ENCODE measurements at places on chromosomes 11 and 22.

DNA sequence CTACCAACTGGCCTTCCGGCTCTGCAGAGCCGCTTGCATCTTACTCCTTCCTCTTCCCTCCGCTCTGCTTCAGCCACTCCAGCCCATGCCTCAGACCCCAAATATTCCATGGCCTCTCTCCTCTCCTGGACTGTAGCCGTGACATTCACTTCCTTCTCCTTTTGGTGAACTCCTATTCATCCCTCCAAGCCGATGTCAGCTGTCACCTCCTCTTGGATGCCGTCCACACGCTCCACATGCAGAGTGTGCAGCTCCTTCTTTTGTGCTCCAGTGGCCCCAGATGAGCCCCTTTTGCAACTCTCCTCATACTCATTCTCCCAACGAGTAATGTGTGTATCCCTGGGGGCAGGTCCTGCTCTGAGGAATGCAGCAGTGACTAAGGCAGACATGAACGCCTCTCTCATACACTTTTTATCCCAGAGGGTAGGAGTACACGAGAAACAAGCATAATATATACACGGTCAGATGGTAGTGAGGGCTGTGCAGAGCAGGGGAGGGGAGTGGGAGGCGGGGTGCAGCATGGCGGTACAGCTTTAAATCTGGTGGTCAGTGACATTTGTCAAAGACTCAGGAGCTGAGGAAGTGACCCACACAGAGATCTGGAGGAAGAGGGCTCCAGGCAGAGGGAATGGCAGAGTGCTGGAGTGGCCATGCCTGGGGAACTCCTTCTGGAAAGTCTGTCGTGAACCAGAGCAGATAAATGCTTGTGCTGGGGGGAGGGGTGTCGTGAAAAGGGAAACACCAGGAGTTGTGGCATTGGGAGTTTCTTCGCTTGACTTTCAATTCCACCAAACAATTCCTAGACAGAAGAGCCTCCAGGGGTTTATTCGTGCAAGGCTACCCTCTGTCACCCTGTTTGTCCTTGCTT lies 83.8 kb upstream of the ATXN10 start:
- DNase-seq: peak; percentile 12

- no peak for DNase-seq
Observed at GRCh38 chr22:35229865-35230264, 27.4 kb upstream of the HMGXB4 start.

DNA sequence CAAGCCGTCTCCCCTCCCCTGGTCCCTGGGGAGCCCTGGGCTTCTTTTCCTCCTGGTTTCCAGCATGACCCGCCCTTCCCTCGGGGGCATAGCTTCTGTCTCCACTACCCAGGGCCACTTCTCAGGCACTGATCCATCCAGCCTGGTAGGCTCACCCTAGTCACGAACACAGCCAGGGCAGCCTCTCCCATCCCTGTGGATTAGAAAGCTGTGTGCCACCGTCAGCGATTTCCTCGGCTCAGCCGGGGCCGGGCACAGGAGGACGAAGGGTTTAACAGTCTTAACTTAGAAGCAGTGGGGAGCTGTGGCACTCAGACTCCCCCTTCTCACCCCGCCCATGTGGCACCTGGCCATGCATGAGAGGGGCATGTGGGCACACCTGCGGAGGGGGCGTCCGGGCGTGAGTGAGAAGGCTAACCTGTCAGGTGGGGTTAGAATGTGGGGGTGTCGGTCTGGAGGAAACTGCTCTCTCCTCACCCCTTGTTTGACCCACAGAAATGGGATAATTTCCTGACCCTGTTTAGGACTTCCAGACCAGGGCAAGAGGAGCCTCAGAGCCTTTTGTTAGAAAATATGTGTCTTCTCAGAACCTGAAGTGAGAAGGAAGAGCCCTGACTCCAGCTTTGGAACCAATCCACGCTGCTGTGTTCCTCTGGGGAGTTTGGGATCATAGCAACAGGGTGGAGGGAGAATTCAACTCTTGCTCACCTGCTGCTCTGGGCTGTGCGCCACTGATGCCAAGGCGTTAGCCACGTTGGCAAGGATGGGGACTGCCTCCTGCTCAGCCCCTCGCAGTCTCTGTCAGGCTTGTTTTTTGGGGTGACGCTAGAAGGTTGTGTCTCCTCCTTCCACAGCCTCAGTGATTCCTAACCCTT lies 14.6 kb downstream of the GLB1L2 start:
- DNase-seq: no peak

DNA sequence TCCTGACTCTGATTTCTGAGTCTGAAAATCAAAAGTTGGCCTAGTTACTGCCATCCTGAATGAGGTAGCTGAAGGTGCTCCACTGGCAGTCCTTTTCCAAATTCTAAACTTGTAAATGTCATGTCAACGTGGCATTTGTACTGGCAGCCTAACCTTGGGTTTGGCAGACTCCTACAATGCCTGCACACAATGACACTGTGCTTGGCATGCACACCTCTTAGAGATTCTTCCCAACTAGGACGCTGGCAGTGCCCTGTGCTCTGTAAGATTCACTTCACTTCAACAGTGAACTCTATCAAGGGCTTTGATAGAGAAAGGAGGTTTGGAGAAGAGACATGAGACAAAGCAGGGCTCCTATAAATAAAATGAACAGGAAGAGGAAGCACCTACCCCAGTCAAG lies 21.9 kb upstream of the PPP2R1B start:
- peak; percentile 47 for DNase-seq

- DNase-seq: no peak
Observed at GRCh38 chr11:61124574-61125309, 22.5 kb downstream of the CD5 start.

DNA sequence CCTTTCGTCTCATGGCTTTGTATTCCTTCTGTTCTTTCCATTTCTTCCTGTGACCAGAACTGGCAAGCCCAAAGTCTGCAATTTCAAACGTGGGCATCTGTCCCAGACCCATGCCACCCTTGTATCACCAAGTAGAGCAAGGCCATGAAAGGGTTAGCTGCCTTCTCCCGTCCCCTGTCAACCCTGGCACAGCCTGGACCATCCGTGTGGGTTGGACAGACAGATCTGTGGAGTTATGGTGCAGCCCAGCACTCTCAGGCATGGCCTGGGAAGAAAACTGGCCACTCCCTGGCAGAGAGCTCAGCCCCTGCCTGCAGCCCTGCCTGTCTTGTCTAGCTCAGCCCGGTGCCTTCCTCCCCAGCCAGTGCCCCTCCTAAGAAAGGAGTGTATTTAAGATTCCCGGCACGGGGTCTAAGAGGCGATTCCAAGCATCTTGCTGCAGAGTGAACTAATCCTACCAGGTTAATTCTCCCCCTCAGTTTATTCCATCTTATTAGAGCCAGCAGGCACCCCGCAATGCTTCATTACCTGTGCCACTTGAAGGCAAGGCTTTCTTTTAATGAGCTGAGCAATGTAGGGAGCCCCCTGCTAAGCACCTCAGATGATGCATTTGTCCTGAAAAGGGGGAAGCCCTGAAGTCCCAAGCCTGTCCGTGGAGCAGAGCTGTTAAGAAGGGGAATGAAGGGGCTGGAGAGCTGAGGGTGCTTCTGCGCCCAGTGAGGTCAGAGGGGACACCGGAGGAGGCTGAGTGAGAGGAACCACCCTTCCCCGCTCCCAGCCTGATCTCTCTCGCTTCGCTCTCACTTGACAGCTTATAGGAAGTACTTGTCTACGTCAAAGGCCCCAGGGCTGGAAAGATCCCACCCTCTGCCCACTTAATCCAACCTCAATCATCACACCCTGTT lies 130.6 kb downstream of the SPATA19 start:
- DNase-seq: no peak

GRCh38 chr11:9230296-9230695 lies 34.9 kb downstream of the DENND5A start:
- no peak for DNase-seq

GRCh38 chr11:133787379-133788141 lies 57.8 kb downstream of the SPATA19 start:
- DNase-seq: peak; percentile 27

GRCh38 chr11:66240781-66241136 lies 27.7 kb upstream of the RAB1B start:
- no peak for DNase-seq

DNA sequence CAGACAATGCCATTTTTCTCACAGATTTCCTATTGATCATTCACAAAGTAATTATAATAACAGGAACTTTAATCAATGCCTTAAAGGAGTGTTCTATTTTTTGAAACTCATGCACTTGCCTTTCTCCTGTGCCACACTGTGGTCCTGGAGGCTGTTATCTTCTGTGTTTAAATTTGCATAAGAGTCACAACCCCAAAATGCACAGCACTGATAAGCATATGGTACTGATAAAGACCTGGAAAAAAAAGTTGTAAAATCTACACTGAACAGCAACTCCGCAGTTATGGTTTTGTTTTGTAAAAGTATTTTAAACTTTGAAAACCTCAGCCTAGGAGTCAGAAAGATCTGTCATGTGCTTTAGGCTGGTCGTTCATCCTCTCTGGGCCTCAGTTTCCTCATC lies 9.1 kb upstream of the CCDC34 start:
- no peak for DNase-seq

GRCh38 chr11:103016031-103016430 lies 60.5 kb upstream of the MMP13 start:
- DNase-seq: no peak

DNA sequence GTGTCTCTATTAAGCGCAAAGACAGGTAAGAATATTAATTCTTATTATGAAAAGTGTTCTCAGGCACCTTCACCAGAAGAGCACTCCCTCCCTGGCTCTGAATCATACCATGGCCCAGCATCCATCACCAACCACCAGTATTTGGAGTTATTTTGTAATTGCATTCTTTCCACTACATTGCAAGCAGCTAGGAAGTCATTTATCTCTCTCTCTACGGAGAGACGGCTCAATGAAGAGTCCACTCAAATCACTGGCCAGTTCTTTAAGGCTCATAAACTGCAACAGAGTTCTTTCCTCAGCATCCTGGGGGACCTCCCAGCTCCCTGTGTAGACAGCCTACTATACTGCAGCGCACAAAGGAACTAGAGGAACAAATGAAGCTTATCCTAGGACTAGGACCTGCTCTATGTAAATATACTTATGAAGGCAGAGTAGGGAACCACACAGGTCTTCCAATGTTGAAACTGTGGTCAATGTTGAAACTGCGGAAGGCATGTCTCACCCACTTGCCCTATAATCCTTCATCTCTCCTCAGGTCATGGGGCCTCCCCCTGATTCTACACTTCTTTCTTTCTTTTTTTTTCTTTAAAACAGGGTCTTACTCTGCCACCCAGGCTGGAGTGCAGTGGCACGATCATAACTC lies 63.4 kb downstream of the AAMDC start:
- no peak for DNase-seq

GRCh38 chr11:62573592-62574362 lies at the start of gene EEF1G:
TSS of gene EEF1G (minus strand) at chr11:62573891. CDS start at chr11:62573842, 49 bp downstream.
- DNase-seq: peak; percentile 98

DNA sequence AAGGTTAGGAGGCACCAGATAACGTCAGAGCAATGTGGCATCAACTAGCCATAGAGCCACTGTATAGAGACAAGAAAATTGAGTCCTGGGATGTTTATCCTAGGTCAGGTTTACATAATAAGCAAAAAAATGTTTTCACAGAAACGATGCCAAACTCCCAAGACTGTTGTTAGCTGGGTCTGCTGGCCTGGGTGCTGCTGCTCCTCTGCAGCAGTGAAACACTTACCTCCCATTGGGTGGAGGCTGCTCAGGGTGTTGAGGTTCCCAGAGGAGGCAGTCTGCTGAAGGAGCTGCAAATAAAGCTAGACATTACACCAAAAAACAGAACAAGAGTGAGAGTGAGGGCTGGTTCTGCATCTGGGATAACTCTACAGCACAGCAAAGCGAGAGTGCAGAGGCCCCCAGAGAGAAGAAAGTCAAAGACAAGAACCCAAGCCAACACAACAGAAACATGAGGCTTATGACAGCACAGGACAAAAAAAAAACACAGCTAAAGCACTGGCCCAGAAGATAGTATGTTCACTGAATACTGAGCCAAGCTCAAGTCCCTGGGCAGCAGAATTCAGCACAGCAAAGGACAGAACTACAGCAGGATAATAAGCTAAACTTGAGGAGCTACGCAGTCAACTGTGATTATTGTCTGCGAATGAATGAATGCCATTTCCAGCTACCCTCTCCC lies 29.9 kb upstream of the RAPSN start:
- no peak for DNase-seq

DNA sequence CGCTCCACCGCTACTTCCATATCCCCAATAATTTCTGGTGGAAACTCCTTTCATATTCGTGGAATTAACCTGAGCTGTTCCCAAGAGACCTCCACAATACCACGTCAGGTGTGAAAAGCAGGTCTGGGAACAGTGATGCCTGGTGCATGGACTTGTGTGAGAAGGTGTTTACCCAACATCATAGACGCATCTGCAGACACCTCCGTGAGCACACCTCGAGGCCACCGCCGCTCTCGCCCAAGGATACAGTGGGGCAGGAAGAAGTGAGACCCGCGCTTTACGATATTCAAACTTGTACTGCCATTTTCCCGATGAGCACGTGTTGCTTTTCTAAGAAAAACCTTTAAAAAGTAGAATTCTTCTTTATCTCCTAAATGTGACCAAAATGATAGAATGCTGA lies 8.2 kb downstream of the PHF21B start:
- DNase-seq: no peak

DNA sequence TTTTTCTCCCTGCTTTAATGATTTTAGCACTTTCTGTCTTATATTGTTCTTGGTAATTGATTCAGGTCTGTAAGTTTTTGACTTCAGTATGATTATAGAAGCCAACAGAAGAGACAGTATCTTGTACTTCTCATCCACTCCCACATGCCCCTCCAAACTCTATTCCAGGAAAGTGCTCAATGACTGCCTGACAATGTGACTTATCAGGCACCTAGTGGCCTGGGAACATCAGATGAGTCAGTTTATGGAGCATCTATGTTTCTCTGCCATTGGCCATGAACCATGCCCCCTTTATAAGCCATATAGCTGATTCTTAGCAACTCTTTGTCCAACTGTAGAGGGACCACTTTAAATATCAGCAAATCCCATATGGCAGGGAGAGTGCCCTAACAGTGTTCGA lies 179.2 kb upstream of the MTMR2 start:
- no peak for DNase-seq

DNA sequence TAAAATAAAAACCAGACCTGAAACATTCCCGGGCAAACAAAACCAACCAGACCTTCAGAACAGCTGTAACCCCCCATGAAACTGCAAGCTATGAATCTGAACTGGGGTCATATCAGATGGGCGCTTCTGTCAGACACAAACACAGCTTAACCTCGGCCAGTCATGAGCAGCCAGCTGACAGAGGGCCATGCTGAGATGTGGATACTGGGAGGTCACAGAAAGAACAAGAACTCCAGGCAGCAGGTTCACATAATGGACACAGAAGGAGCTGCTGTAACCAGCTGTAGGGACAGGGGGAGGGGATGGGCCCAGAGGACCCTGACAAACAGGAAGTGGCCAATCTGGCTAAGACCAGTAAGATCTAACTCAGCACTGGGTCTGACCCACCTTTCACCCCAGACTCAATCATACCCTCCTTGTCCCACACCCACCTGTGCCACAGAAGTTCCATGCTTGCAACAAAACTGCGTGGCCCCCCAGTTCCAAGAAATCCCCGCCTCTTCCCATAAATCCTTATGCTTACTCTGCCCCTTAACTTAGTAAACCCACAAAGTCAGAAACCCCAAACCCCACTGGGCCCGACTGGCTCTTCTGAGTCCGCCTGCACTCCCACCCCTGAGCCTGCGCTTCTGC lies 4.0 kb downstream of the APOL4 start:
- no peak for DNase-seq

GRCh38 chr11:603154-603553 lies 12.6 kb downstream of the IRF7 start:
- no peak for DNase-seq

GRCh38 chr22:26546282-26546681 lies 34.0 kb upstream of the TFIP11 start:
- DNase-seq: no peak
